Activated T-helper 2 cell treated with anti-CD3 and anti-CD28 coated beads, Interferon-gamma antibody, Interleukin-2, Interleukin-4, amounts not matched to agents 10 μg/mL and 5 μg/mL and 100 μg/mL, durations not matched to agents 14 hours and 24 hours and 36 hours (primary cell): ENCODE measurements at places on chromosomes 6 and 20. TPM values are rescaled to one million over a fixed set of nuclear protein-coding genes. Genes with fewer than 3 reads are reported as not detected.

POU3F2 gene
- total RNA-seq: not detected in 2 replicates

GPX5 gene
- not detected in 2 replicates for total RNA-seq

CNR1 gene
- not detected in 2 replicates for total RNA-seq

MEP1A gene
- total RNA-seq: not detected in 2 replicates

FBXL4 gene
- 12.6 and 13.9 TPM in 2 replicates for total RNA-seq
